ENCODE measurements at places on chromosomes 6 and 20.
A peak's percentile ranks its signal among the peaks of the same experiment; 100 is the strongest.

DNA sequence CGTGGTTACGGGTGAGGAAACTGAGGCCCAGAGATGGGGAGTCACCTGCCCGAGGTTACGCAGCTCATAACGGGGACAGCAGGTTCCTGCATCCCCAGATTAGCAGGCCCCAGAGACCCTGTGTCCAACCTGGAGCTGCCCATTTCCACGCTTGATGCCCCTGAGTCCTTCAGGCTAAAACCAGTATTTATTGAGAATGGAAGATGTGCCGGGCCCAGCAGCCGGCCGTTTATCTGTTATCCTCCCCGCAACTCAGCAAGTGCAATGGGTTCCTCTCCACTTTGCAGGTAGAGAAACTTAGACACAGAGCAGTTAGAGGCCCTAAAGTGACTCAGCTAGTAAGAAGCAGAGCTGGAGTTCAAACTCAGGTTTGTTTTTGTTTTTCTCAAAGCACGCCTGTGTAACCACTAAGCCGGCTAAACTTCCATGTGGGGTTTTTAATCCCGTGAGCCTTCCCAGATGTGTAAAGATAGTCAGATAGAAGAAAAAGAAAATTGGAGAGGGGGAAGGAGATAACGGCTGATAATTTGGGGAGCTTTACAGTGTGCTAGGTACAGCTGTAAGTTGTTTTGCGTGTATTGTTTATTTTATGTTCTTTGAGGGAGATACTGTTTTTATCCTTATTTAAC, 775 bp downstream of the PFDN4 start:
- peaks cover 9% of the 10 kb centered on the region for H3K4me1 ChIP-seq
- peak overlapping the region; percentile 98 for H3K4me3 ChIP-seq
- no peak overlapping the region for H3K27ac ChIP-seq
- H3K36me3 ChIP-seq: no peaks in the 10 kb centered on the region
- no peak for DNase-seq

GRCh38 chr6:4133941-4134838, 1.2 kb downstream of the ECI2 start:
- peak; percentile 46 for DNase-seq
- H3K27ac ChIP-seq: peak overlapping the region; percentile 8
- peaks cover 26% of the 10 kb centered on the region for H3K4me1 ChIP-seq
- no peaks in the 10 kb centered on the region for H3K27me3 ChIP-seq
- H3K36me3 ChIP-seq: peaks cover 24% of the 10 kb centered on the region
- H3K4me3 ChIP-seq: peak overlapping the region; percentile 91

- no peaks in the 10 kb centered on the region for H3K36me3 ChIP-seq
- peaks cover 6% of the 10 kb centered on the region for H3K4me1 ChIP-seq
- H3K27ac ChIP-seq: no peak overlapping the region
- H3K27me3 ChIP-seq: peaks cover 96% of the 10 kb centered on the region
- DNase-seq: no peak
Measured at GRCh38 chr6:28215425-28215824, 9.7 kb upstream of the ZSCAN9 start.

- no peak for DNase-seq
- H3K4me1 ChIP-seq: no peaks in the 10 kb centered on the region
- H3K4me3 ChIP-seq: no peak overlapping the region
- H3K27me3 ChIP-seq: no peaks in the 10 kb centered on the region
- no peak overlapping the region for H3K27ac ChIP-seq
- H3K36me3 ChIP-seq: no peaks in the 10 kb centered on the region
Measured at GRCh38 chr20:22833851-22834250, 201.3 kb upstream of the SSTR4 start.

- no peaks in the 10 kb centered on the region for H3K36me3 ChIP-seq
- no peaks in the 10 kb centered on the region for H3K4me1 ChIP-seq
- no peak for DNase-seq
- H3K27ac ChIP-seq: no peak overlapping the region
Measured at GRCh38 chr20:40916276-40916675, 112.3 kb upstream of the TOP1 start.

- H3K27me3 ChIP-seq: no peaks in the 10 kb centered on the region
- H3K4me3 ChIP-seq: no peak overlapping the region
- H3K4me1 ChIP-seq: no peaks in the 10 kb centered on the region
Measured at GRCh38 chr6:120608826-120609225, 725.5 kb downstream of the TBC1D32 start.

GRCh38 chr6:101276066-101276465, 117.4 kb upstream of the GRIK2 start:
- no peak overlapping the region for H3K27ac ChIP-seq
- DNase-seq: no peak
- H3K4me1 ChIP-seq: no peaks in the 10 kb centered on the region

- no peaks in the 10 kb centered on the region for H3K27me3 ChIP-seq
- no peak overlapping the region for H3K27ac ChIP-seq
- H3K4me3 ChIP-seq: no peak overlapping the region
- peaks cover 8% of the 10 kb centered on the region for H3K4me1 ChIP-seq
- no peak for DNase-seq
Measured at GRCh38 chr6:73657201-73657600, 3.4 kb upstream of the SLC17A5 start.

DNA sequence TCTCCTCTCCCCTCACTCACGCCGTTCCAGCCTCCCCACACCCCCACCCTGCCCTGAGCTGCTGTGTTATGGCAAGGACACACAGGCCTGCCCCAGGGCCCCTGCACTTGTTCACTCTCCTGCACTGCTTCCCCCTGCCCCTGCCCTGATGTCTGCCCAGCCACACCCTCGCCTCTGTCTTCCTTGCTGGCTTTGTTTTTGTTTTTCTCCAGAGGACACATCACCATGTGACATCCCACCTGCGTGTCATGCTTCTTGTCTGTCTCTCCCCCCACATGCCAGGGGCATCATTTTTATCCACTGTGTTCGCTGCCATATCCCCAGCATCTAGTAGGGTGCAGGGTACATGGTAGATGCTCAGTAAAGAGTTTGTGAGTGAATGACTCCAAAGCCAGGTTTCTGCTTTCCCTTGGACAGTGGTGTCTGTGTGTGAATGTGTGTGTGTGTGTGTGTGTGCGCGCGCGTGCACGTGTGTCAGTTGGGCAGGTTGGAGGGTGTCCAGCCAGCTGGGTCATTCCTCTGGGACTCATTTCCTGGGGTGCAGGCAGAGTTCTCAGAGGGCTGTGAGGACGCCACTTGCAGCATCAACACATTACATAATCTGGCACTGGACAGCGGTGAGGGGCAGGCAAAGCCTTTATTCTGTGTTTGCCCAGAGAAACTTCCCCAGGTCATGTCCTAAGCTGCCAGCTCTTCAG, 60.6 kb downstream of the STK35 start:
- H3K4me3 ChIP-seq: no peak overlapping the region
- no peak for DNase-seq
- H3K36me3 ChIP-seq: no peaks in the 10 kb centered on the region
- H3K4me1 ChIP-seq: no peaks in the 10 kb centered on the region
- H3K27ac ChIP-seq: no peak overlapping the region

Data from thymus (tissue), 14 donors.